Hematopoietic multipotent progenitor cell (in vitro differentiated cells): ENCODE measurements at places on chromosomes 3 and 15. TPM values are rescaled to one million over a fixed set of nuclear protein-coding genes. Genes with fewer than 3 reads are reported as not detected.
A peak's percentile ranks its signal among the peaks of the same experiment; 100 is the strongest.

Gene GOLGA8M
- 1.1 TPM for total RNA-seq

Gene SEMA4B
- total RNA-seq: 13.7 TPM

DNA sequence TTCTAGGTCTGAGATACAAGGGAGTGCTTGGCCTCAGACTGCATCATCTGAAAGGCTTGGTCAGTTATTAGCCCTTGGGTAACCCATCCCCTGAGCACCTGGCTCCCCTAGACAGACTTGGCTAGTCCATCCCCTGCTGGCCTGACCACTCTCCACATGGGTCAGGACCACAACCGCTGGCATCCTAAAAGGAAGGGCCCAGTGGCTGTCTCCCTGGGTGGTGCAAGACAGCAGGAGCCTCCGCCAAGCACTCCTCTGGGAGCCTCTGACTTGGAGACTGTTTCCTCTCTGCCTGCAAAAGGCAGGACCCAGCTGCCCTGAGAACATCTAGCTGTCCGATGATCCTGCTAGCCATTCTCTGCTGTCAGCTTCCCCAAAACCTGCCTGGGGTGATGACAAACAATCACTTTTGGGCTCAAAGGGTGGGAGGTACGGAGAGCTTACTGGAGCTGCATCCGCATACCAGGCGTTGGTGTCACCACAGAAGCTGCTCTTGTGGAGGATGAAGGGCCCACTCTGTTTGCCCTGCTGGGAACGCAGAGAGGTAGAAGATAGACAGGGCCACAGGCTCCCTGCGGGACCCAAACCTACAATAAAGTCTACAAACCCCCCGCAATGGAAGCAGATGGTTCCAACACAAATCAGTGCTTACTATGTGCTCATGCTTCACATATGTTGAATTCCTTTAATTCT is 108.0 kb upstream of the PRR20G start:
- DNase-seq: no peak

Gene ITIH1
- total RNA-seq: under 0.01 TPM

GRCh38 chr3:73542136-73542535 is 82.6 kb downstream of the PDZRN3 start:
- no peak for DNase-seq

Gene KY
- under 0.01 TPM for total RNA-seq

Gene MINAR1
- total RNA-seq: 0.27 TPM

GRCh38 chr3:43707998-43708397 is 17.3 kb downstream of the ABHD5 start:
- no peak for DNase-seq

DNA sequence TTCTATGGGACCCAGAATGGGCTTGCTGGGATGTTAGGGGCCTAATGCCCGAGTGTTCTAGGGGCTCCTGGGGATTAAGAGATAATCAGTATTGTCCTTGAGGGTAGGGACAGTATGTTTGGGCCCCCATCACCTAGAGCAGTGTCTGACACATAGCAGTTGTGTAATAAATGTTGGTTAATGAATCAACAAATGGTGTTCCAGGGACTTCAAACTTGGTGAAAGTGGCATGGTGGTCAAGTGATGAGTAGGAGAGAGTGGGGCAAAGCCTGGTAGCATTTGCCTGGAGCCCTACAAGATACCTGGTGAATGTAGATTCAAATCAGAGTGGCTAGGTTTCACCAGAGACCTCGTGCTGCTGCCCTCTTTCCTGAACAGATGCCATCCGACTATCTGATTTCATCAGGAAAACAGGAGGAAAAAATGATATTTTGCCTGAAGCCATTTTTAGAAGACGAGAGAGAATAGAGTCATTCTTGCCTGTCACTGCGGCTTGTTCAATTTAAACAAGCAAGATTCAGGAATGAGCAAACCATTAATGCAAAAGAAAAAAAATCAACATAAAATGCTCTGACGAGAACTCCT is 117.3 kb downstream of the RPL22L1 start:
- no peak for DNase-seq

Gene DNAH1
- 47.1 TPM for total RNA-seq

DNA sequence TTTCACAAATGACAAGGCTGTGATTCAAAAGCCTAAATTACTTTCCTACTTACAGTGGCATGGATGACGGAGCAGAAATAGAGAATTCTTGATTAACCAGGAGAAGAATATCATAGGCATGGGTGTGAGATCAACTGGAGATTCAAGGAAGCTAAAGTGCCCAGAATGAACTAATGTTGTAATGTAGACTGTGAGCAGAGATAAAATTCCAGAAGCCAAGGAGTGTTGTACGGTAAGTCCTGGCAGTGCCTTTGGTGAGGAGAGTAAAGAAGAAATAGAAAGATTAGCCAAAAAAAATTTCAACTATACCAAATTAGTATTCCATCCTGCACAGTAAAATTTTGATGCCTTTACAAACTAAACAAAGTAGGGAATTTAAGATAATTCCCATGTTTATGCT is 75.9 kb downstream of the ZBTB20 start:
- DNase-seq: no peak

DNA sequence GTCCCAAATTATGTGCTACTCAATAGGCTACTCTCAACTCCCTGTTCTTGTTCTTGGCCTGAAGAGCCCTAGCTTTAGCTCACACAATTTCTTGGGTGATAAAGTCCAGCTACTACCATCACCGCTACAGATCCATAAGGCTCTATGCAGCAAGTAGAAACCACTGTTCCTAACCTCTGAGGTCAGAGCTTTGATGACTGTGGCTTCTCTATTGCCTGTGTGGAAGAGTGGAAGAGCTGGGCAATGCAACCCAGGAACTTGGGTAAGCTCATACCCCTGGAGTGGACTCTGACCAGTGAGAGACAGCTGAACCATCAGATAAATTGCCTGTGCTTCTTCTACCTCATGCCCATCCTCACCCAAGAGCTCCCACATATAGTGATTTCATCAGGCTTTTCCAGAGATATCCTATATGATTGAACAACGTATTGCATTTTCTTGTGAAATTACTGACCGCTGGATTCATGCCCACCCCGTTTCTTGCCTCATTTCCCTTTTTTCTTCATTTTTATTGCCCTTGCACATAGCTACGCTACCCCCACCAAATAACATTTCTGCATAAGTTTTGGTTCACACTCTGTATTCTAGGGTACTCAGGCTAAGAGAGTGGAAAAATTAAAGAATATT is 172.3 kb upstream of the MBNL1 start:
- DNase-seq: no peak

DNA sequence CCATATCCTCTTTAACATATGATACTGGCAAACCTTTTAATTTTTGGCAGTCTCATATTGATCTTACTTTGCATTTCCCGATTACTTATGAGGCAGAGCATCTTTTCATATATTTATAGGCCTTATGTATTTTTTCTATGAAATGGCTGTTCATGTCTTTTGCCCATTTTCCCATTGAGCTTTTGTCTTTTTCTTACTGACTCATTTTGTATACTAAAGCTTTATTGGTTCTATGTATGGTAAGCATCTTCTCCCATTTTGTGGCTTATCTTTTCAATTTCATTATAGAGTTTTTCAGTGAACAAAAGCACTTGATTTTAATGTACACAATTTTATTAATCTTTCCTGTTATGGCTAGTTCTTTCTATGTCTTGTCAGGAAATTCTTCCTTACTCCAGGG is 17.2 kb downstream of the HDGFL3 start:
- no peak for DNase-seq

DNA sequence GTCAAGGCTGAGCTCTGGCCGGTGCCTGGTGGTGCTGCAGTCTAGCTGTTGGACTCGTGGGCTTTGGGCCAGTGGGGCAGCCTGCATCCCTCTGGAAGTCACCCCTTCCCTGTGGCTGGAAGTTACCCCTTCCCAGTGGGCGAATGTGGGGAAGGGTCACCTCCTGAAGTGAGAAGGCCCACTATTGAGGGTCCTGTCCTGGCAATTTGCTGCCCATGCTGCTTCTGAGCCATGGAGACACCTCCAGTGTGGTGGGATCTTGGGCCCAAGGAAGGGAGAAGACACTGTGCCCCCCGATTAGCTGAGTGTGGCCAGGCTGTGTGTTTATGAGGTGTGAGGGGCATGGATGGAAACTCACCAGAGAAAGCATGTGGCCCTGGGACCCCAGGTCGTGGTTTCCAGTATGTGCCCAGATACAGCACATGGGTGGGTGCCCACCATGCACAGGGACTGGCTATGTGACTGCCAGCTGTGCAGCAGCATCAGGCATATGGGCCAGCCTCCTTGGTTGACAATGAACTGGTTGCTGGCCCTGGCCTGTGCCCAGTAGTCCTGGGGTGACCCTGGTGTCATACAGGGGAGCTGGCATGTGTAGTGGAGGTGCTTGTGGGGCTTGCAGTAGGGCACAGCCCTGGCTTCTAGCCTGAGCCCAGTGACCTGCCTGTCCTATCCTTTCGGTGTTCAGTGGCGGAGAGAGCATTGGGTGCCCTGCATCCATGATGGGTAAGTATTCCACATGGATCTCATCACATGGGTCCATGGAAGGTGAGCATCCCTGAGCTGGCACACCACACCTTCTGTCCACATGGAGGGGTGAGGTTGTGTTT is 221.2 kb downstream of the SNRPN start:
- DNase-seq: no peak

Gene MUC13
- total RNA-seq: not detected

- peak; percentile 18 for DNase-seq
These were observed 17.2 kb upstream of the CCR4 start for GRCh38 chr3:32934150-32934742.

- no peak for DNase-seq
These were observed 700.6 kb upstream of the ARRDC4 start for GRCh38 chr15:97259943-97260342.

Gene ROPN1B
- total RNA-seq: not detected

Gene MAGEL2
- 0.27 TPM for total RNA-seq

GRCh38 chr3:49841126-49841696 is 15.2 kb downstream of the TRAIP start:
- DNase-seq: peak; percentile 75

DNA sequence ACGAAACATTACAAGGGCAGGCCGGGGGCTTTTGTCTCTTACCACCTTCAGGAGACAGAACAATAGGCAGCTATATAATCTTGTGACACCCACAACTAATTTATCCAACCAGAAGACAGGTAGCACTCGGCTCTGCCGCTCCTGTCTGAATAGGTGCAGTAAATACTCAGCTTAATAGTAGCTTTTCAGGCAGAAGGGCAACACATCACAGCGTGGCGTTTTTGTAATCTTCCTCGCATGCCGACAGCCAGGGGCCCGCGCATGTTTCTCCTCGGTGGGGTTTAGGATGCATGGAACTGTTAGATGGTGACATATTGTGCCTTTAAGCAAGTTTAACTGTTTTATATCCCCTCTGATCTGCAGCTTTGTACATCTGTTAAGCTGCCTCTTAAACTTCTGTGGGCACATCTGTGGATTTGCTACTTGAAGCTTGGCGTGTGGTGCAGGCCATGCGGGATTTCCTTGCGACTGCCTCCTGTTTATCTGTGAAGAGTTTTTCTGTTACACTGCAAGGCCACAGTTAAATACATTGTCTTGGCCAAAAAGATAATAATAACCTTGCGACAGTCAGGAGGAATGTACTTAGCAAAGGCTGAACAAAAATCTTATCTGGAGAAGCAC is 123.2 kb upstream of the BNIP2 start:
- DNase-seq: no peak

Gene AMOTL2
- 1.6 TPM for total RNA-seq

Gene SCN11A
- under 0.01 TPM for total RNA-seq

- DNase-seq: no peak
These were observed 490.7 kb downstream of the RBMS3 start for GRCh38 chr3:29771602-29772001.

- DNase-seq: no peak
These were observed 30.0 kb upstream of the PHLDB2 start for GRCh38 chr3:111829023-111829422.

Gene GOLGA6A
- total RNA-seq: under 0.01 TPM

Gene MESP1
- 1.3 TPM for total RNA-seq

DNA sequence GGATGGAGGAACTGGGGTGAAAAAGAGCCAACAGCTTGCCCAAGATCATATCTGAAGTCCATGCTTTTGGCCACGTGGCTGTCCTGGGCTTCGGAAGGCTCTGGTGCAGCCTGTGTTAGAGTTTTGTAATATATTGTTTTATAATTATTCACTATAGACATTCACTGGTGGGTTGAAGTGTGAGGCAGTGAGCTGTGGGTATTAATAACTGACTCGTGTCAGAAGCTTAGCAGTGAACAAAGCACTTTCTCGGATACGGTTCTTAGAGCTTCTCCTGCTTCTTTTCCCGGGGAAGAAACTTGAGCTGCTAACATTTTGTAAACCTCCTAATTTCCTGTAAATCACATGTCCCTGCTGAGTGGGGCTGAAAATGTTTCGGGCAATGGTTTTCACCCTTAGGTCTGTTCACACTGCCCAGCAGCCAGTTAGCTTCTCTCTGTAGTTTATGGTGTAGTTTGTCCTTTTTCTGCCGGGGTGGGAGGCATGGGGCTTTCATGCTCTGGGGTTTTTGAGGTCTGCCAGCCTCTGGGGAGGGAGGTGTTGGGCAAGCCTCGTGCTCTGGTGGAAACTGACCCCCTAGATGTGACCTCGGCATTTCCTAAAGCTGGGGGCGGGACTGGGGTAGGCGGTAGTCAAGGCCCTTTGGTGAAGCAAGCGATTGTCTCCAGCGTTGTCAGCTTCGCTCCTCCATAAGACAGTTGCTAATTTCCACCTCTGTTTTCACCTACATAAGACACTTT is 1.7 kb downstream of the MRAS start:
- no peak for DNase-seq

DNA sequence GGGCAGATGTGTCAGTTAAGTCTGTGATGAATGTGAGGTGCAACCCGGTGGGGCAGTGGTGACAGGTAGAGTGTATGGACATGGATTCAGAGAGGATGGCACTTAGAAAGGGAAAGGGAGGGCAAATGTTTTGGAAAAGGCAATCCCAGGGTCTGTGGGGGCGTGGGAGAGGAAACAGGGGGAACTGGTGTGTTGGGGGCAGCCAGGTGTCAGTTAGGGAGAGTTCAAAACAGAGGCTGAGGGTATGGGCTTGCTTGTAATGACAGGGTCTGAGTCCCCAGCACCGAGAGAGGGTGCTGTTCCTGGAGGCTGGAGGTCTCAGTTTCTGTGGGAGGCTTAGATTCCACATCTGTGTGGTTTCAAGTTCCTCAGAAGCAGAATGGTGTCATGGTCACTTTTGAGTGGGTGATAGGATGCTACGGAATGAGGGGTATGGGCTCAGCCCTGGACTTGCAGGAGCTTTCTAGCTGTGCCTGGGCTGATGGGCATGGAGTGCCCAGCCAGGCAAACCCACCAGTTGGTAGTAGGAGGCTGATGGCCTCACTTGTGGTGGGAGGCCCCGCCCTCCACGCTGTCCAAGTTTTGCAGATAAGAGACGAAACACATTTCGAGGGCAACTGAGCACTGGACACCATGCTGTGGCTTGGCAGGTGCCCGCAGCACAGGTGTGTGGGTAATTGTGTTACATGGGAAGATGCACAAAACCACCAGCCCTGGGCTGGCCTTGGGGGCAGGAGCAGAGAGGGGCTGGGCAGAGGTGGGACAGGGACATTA is 209.4 kb downstream of the RPLP1 start:
- DNase-seq: no peak

- no peak for DNase-seq
These were observed 62.9 kb upstream of the ULK4 start for GRCh38 chr3:42024591-42025351.
